ENCODE measurements at places on chromosomes 7 and 10.

DNA sequence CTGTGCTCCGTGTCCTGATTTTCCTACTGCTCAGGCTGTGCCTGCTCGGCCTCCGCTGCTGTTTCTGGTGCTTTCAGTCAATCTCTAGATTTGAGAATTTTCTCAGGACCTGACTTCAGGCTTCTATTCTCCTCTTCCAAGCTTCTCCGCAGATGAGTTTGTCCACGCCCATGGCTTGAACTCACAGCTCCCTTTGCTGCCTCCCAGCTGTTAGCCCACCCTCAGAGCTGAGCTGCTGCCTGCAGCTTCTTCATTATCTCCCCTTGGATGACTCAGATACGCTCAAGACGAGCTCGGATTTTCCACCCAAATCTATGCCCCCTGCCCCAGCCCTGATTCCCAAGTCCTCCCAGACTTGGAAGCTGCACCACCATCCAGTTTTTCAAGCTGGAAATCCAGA, 104.7 kb downstream of the FGFR2 start:
- DNase-seq, result no peak

- DNase-seq, result no peak
Measured at GRCh38 chr7:27362026-27362425, 119.4 kb downstream of the EVX1 start.

- DNase-seq, result no peak
Measured at GRCh38 chr7:34453150-34453549, 204.9 kb upstream of the NPSR1 start.

- no peak for DNase-seq
Measured at GRCh38 chr7:142030294-142030693, 34.6 kb downstream of the MGAM start.

DNA sequence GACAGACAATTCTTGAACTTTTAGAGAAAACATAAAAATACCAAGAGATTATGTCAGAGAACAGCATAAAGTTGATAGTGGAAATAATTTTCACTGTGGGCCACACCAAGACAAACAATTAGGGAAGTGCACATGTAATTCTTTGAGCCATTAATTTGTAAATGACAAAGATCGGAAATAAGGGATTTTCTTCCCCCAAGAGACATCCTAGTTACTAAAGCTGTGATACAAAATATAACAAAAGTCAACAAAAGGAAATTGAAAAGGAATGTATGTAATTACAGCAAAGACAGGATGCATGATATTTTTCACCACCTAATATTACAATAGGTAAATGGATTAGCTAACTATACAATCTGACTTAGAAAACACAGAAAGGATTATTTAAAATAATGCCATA, 12.4 kb upstream of the LRRC72 start:
- DNase-seq, result no peak

DNA sequence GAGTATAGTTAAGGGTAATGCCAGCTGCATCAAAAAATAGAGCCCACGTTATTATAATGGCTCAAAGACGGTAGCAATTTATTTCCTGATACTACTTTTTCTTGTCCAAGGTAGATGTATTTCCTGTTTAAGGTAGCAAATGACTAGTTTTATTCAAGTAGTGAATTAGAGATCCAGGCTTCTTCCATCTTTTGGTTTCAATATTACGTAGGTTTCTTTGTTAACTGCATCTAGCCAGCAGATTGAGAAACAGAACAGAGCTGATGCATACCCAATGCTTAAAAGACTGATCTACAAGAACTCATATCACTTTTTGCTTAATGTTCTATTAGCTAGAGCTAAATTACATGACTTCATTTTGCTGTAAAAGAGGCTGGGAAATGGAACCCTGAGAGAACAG, 992.1 kb downstream of the NRG3 start:
- DNase-seq, result no peak

DNA sequence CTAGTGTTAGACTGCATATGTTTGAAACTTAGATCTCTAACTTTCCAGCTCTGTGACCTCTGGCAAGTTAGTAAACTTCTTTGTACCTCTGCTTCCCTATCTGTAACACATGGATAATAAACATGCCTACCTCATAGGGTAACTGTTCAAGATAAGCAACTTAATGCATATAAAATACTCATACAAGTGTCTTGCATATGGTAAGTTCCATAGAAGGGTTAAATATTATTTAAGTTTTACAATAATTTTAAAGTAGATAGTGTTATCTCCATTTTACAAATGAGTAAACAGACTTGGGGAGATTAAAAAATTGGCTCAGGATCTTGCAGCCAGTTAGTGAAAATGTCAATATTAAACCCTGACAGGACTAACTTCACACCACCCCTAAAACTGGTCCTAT, 30.1 kb upstream of the CD36 start:
- DNase-seq, result no peak

- no peak for DNase-seq
Measured at GRCh38 chr7:87413951-87414793, 61.3 kb downstream of the ABCB4 start.

DNA sequence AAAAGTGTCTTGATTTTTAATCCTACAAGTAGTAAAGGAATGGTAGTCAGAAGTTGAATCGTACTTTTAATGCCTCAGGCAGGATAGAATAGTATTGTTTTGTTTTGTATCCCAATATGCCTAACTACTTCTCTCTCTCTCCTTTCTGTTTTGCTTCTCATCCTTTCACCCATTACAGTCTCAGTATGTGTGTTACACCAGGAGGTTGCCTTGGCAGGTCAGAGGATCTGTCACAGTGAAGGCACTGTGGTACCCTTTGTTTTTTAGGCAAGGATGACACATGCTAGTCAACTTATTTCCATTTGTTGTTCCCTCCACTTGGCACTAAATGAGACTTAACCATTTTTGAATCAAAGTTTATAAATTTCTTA, 94.4 kb downstream of the MAPK8 start:
- DNase-seq, result no peak

Measured in activated T-cell treated with anti-CD3 and anti-CD28 coated beads, Interleukin-2, amount 50 U/mL, for 4 hours (primary cell).